ENCODE measurements at places on chromosomes 6 and 20.
A peak's percentile ranks its signal among the peaks of the same experiment; 100 is the strongest.

DNA sequence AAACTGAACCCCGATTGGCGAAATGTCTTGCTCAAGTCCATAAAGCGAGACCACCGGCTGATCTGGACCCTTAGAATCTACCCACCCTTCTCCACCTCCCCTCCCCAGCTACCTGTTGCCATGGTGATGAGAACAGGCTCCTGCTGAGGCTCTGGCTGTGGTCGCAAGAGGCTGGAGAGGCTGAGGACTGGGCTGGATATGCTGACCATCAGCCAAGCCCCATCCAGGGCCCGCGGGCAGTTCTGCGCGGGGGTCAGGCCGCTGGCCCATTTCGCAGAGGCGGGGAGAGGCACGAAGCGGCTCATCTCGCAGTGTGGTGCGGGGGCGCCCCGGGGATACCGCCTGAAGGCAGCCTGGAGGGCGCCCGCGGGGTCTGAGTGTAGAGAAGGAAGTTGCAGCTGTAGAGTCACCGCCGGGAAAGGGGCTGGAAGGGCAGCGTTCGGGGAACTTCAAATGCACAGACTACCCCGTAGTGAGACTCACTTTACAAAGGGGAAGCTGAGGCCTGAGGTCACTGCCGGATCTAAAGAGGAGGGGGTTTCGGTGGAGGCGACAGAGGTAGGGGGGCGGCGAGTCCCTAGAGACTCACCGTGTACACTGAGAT, 671 bp downstream of the TAPBP start:
- no peak for DNase-seq

DNA sequence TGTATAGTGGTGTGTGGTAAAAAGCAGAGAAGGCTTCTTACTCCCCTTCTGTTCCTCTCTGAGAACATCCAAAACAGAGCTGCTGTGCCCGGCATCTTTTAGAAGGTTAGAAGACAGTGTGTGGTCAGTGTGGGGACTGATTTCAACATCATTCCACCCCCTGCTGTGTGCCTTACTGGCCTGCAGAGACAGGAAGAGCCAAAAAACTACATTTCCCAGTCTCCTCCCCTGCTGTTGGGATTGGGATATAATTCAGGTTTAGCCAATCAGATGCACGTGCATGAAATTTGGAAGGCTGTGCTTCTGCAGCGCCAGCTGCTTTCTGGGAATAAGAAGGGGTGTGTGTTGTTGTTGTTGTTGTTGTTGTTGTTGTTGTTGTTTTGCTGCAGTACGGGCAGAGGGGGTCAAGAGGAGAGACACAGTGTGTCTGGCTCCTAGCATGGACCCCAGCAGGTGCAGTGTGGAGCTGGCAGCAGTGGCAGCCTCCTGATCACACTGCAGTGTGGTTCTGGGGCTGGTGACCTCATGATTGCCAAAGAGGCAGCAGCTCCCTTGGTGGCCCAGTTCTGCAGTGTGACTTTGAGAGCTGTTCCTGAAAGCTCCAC, 74.7 kb downstream of the MRPL14 start:
- peak; percentile 52 for DNase-seq

DNA sequence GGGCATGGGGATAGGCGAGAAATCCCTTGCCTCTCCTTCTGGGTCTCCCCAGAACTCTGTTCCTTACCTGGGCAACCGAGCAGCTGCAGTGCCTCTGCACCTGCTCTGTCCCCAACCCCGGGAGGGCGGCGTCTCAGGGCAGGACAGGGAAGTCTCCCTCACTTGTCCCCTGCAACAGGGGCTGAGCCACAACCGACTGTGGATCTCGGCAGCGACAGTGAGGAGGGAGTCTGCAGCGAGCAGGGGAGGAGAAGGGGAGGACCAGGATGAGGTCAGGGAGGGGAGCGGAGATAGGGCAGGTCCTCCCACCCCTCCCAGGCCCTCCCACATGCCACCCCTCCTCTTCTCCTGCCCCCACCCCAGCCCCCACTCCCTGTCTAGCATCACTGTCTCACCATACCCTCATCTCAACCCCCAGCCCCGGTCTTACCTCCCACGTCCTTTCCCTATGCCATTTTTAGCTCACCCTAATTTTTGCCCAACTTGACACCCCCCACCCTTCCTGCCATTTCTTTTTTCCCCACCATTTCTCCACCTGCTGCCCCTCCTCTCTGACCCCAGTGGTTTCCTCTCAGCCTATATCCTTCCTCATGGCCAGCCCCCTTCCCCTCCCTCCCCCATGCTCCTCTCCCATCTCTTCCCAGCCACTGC, at the start of gene TNXB:
Gene TNXB (minus strand): TSS at position 225 of the 651 bp plus-strand sequence. CDS start 11,140 bp downstream, outside the sequence.
- no peak for DNase-seq

DNA sequence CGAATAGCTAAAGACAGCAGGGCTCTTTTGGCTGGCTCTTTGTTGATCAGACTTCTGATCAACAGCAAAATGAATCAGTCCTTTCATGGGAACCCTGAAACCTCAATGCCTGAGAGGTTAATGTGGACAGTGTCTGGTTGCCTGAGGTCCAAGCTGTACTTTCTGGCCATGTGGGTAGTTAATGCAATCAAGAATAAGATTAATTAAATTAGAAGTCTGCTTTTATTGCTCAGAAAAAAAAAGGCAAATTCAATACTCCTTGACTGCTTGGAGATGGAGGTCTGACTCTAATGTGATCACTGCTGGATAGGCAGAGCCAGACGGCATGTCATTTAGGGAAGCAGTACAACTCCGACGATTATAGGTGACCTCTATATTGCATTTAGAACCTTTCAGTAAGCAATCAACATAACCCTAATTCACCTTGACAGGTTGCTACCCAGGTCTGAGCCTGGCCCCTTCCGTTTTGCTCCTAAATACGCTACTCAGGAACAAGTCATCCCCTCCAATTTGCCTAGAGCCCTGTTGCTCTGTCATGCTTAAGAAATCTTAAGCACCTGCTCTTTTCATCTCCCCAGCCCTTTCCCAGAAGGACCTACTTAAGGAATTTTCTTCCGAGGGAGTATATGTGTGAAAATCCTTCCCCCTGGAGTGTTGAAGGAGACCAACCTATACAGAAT, 370.0 kb upstream of the SPTLC3 start:
- no peak for DNase-seq

DNA sequence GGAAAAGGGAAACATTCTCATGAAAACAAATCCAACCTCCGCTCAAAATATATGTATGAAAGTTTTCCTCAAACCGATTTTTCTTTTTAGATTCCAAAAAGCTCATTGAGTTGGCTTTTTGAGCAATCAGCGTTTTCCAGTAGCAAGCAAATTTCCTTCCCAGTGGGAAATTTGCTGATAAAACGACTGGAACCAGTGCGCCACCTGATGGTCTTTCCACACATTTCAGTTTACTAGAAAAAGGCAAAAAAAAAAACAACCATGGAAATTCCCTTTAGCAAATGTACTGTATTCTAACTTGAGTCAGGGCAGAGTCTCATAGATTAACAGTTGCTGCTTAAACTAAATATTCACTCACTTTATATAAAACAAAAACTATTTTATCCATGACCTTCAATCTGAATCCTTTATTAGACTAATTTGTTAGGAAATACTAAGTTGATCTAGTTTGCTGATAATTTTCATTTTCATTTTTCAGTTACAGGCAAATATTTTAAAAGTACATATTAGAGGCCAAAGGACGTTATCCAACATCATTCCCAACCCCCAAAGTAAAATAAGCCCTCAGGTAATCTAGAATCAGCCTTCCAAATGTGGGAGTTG, 271.5 kb downstream of the FOXA2 start:
- no peak for DNase-seq

DNA sequence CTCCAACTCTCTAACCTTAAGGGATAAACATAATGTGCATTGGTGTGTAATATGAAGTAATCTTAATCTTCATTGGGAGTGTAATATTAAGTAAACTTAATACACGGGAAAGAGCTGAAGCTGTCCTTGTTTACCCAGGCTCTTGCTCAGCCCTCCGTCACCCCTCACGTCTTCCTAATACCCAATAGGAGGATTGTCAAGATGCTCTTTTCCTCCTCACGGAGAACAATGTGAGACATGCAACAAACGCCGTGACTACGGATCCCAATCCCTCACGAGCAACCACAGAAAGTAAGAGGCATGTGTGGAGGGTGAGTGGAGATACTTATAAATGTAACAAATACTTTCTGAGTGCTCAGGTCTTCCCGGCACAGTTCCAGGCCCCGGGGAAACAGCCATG, 11.0 kb downstream of the KIF16B start:
- DNase-seq, result no peak

- no peak for DNase-seq
These were observed 482.7 kb upstream of the CITED2 start for GRCh38 chr6:139857143-139857542.

DNA sequence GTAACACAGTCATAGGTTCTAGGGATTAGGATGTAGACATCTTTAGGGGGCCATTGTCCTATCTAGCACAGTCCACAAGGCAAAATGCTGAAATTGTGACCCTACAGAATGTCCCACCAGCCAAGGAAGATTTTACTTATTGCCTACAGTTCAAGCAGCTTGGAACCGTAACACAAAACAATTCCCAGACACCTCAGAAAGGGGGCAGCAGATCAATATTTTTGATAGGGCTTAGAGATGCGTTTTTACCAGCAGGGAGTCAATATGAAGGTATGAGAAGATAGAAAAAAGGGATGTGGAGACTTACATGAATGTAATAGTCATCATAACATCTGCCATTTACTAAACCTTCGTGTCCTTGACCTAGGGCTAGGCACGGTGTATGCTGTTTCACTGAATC, 81.0 kb downstream of the TMEM170B start:
- no peak for DNase-seq

GRCh38 chr6:119628691-119629594, 279.4 kb upstream of the MAN1A1 start:
- DNase-seq, result no peak

Data from AG09319 (cell line).